AG08396 (cell line): ENCODE measurements at places on chromosomes 6 and 20.

- no peak for DNase-seq
Observed at GRCh38 chr20:23133560-23133998, 47.5 kb upstream of the CD93 start.

- DNase-seq = no peak
Observed at GRCh38 chr6:139019722-139020121, 8.8 kb upstream of the ABRACL start.

GRCh38 chr20:24953209-24953575 is 4.1 kb downstream of the CST7 start:
- no peak for DNase-seq

GRCh38 chr6:140043357-140043756 is 668.9 kb upstream of the CITED2 start:
- DNase-seq = peak; percentile 34

DNA sequence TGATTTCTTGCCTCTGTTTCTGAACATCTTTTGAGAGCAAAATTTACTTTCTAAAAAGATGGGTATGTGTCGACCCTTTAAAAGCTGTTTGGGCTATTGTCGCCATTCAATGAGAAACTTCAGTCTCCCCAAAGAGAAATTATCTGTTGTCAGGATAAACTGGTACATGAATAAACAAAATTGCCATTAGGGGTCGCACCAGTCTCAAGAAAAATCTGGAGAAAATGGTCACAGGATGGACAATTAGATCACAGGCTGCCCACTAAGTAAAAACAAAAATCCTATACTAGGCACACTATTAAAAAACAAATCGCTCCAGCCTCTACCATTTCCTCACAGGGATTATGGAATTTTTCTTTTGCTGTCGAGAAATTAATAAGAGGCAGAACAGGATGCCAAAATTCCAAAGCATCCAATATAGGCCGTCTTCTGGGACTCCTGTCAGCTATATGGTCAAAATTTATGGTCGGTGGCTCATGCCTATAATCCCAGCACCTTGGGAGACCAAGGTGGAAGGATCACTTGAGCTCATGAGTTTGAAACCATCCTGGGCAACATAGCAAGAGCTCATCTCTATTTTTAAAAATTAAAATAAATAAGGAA is 5.5 kb upstream of the HLA-E start:
- peak; percentile 65 for DNase-seq

GRCh38 chr6:169075915-169076654 is 177.6 kb downstream of the THBS2 start:
- no peak for DNase-seq

GRCh38 chr20:63781181-63781580 is 41.6 kb downstream of the SLC2A4RG start:
- no peak for DNase-seq

DNA sequence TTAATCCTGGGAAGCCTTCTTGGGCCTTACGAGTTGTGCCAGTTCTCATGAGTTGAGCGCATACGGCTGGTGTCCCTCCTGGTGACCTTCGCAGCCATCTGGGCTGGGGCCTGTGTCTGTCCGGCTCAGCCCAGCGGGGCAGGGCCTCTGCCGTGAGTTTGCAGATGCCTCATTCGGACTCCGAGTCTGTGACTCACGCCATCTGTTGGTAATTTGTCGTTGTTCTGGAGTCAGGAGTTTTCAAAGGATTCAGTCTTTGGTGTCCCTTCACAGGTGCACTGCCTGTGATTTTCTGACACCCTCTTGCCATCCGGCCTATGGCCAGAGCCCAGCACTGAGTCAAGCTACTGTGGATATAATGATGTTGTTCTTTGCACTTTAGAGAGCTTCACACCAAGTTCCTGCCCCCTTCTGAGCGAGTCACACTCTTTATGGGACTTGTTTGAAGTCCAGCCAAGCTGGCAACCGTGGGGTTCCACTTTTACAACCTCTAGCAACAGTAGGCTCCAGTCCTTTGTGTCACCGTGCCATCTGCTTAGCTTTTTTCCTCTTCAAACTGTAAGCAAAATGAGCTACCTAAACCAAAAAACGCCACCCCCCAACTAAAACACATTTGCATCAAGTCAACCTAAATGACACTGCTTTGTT is 175.6 kb downstream of the AIG1 start:
- DNase-seq = no peak

DNA sequence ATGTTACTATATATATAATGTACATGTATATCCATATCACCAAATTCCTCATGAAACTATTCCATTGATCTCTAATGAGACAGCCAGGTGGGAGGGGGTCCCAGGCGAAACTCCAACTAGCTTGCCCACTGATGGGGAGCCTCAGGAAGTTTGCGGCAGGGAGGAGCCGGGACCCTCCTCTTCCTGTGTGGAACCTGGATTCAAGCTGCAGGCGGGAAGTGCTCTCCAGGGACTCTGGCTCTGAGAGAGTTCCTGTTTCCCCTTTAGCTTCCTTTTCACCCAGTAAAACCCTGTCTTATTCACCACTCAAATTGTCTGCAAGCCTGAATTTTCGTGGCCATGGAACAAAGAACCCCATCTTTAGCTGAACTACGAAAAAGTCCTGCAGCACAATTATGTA is 152.2 kb downstream of the OPN5 start:
- no peak for DNase-seq

- no peak for DNase-seq
Observed at GRCh38 chr20:5675103-5676091, 74.8 kb upstream of the SHLD1 start.

DNA sequence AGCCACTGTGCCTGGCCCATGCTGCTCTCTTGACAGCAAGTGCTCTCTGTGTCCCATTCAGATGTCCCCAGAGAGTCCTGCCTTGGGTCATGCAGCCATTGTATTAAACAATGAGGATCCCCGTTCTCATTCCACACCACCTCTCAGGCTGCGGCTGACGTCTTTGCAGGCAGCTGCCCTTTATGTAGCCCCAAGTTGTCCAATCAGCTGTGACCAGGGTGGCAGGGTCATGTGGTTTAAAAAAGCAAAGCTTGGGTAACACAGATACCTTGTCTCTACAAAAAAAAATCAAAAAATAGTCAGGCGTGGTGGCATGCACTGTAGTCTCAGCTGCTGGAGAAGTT is 13.2 kb downstream of the GCNT2 start:
- DNase-seq = no peak

GRCh38 chr6:151537556-151537955 is 43.7 kb downstream of the CCDC170 start:
- DNase-seq = no peak

GRCh38 chr6:40265615-40266014 is 321.5 kb downstream of the LRFN2 start:
- DNase-seq = no peak

- no peak for DNase-seq
Observed at GRCh38 chr6:156980515-156980914, 203.3 kb downstream of the ARID1B start.

DNA sequence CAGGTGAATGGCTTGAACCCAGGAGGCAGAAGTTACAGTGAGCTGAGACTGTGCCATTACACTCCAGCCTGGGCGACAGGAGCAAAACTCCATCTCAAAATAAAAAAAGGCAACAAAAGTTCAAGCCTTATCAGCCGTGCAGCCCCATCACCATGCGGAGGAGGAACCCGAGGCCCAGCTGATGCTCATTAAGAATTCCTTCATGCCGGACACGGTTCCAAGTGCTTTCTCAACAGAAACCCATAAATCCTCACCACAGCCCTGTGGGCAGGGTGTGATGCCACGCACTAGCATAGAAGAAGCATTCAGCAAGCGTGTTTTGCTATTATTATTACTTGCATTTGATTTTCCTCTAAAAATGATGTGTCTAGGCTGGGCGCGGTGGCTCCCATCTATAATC is 56.3 kb downstream of the PREX1 start:
- DNase-seq = no peak

GRCh38 chr20:52704553-52704952 is 267.6 kb upstream of the TSHZ2 start:
- no peak for DNase-seq

GRCh38 chr6:145224450-145224849 is 510.9 kb downstream of the EPM2A start:
- DNase-seq = no peak

DNA sequence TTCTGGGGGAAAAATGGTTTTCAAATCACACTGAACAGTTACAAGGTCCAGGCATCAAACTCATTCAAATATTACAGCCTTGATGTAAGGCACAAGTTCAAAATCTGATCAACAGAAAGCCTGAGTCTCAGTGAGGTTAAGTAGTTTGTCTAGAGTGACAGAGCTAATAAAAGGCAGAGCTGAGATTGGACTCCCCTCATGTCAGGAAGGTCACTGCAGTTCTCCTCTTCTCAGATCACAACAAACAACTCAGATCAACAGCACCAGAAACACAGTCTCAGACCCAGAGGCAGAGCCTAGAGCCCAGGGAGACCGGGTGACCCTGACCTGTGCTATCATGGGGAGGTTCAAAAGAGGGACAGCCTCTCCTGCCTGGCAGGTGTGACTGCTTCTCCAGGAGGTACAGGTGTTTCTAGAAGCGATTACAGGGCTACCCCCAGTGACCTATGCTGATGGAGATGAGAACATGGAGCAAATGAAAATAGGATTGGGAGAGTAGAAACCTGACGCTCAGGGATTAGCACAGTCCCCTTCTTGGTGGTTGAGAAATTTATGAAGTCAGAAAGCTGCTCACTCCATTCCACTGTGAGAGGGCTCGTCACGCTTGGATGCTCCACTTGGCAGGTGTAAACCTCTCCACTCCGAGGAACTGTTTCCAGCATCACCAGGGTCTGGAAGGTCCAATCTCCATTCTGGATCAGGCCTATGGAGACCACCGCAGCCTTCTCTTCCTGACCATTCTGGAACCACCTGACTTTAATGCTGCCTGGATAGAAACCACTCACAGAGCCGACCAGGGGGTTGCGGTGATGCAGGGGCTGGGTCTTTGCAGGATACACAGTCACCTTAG is 24.3 kb upstream of the HLA-DRB5 start:
- no peak for DNase-seq

DNA sequence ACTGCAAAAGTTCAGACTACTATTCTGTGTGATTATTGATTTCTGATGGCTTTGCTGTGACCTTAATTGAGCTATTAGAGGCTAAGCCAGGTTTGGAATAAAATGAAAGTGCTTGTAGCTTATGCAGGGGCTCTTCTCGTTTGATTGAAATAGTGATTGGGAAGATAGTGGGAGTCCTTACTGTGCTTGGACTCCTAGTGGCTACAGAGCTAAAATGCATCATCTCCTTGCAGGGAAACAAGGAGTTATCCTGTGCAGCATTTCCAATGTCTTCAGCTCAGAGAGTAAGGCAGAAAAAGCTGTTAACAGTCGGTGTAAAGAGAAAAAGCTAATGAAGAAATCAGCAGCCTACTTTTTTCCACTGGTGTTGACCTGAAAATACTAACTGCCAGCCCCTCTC is 173.5 kb downstream of the SLC35F1 start:
- no peak for DNase-seq

GRCh38 chr20:35248641-35249475 is 22.4 kb downstream of the MMP24 start:
- peak; percentile 40 for DNase-seq

DNA sequence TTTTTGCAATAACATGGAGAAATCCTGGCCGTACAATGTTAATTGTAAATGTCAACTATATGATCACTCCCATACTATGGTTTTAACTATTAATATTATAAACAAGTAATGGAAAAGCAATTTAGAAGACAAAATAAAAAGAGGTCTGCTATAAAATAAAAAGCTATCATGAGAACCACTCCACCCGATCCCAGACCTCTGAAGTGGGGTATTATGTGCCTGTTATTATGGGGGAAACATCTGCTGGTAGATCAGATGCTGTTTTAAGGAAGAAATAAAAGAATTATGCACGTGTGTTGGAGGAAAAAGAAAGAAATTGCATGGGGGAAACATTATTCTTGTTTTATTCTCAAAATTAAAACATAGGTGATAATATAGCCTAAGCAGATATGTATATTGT is 615.7 kb upstream of the ARID1B start:
- DNase-seq = no peak

DNA sequence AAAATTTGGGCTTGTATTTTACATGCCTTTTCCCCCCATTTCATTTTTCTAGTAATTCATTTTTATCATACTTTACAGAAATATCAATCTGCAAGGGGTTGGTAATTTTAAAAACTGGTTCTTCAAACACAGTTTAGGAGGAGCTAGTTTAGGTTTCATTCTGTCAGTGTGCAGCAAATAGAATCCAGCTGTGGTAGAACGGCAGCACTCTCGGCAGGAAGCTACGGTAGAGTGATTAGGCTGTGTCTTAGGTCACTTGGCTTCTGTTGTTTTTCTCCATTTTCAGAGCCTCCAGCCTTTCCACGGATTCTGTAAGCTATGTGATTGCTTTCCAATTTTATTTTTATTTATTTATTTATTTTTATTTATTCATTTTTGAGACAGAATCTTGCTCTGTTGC is 32.7 kb downstream of the TLDC2 start:
- no peak for DNase-seq

DNA sequence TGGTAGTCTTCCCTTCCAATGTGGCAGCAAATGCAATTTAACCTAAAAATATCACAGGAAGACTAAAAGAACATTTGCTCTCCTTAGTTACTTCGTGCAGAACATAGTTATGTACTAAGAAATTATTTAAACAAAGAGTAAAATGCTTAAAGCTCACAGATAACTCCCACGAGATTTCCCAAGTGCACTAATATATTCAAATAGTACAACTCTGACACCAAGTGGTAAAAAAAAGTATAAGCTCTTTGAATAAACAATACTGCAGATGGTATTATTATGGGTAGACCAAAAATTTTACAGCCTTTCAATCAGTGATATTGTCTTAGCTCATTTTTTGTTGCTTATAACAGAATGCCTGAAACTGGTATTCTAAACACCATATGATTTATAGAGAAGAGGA is 52.8 kb upstream of the FILIP1 start:
- DNase-seq = peak; percentile 16

GRCh38 chr6:15370733-15371671 is 125.1 kb downstream of the JARID2 start:
- DNase-seq = no peak

- no peak for DNase-seq
Observed at GRCh38 chr6:133245007-133245406, 3.9 kb downstream of the EYA4 start.

GRCh38 chr6:54244430-54244829 is 63.8 kb upstream of the TINAG start:
- peak; percentile 18 for DNase-seq

DNA sequence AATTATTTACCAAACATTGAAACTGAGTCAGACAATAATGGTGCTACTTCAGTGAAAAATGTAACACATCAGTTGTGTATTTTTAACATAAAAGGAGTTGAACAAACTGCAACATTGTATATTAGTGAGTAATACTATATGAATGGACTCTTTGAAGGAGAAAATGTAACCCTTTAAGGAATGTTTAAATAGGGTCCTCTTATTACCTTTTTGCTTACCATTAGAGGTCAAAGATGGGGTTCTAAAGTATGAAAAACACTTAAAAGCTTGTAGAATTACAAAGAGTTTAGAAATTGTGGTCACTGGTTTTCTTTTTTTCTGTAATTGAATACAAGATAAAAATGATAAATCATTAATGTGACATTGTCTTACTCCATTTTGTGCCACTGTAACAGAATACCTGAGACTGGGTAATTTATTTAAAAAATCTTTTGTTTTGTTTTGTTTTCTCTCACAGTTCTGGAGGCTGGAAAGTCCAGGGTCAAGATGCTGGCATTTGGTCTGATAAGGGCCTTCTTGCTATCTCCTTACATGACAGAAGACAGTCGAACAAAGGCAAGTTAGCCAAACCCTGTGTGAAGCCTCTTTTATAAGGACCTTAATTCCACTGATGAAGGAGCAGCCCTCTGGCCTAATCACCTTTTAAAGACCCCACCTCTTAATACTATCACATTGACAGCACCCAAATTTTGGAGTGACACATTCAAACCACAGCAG is 43.2 kb downstream of the SESN1 start:
- no peak for DNase-seq

GRCh38 chr6:13718123-13718458 is 6.5 kb upstream of the RANBP9 start:
- DNase-seq = no peak
